Sigmoid colon (tissue), 7 donors: ENCODE measurements at places on chromosomes 3 and 15. TPM values are rescaled to one million over a fixed set of nuclear protein-coding genes. Genes with fewer than 3 reads are reported as not detected.
A peak's percentile ranks its signal among the peaks of the same experiment; 100 is the strongest.

DNA sequence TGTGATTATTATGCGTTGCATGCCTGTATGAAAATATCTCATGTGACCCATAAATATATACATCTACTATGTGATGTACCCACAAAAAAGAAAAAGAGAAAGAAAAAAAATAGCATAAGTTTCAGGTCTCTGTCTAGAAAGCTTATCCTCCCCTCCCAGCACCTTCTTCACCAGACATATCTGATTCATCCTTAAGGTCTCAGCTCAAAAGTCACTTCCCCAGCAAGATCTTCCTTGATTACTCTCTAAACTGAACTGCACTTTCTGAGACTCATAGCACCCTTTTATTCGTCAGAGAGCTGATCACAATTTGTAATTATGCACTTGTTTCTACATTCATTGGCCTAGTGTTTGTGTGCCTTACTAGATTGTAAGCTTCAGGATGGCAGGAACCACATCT lies 11.1 kb upstream of the PTPN9 start:
- DNase-seq: no peak

DNA sequence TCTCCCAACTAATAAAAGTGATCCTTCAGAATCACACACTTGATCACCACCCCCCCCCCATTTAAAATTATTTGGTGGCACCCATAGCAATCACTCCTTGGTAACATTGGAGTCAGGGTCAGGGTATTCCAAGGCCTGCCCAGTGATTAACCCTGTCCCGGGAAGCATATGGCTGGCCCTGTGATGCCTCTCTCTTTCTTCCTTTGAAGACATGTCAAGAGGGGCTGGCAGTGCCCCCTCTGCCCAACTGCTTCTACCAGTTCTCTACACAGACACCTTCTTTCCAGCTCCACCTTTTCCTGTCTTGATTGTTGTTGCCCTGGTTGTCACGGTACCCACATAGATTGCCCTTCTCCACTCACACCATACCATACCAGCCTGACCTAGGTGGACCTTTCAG lies 30.9 kb upstream of the MANF start:
- peak; percentile 6 for DNase-seq

DNA sequence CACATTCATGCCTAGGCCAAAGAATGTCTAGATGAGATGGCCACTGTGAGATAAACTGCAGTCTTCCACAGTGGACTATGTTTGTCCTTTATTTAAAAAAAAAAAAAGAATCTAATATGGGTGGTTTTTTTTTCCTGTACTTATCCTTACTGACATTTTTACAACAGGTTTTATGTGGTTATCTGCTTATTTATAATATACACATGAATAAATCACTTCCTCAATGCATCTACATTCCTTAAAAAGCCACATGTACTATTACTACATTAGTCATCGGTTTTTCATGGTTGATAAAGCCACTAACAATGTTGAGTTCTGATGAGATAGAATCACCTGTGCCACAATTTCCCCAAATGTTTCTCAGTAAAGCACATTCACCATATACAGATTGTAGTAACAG lies 341.3 kb upstream of the THBS1 start:
- no peak for DNase-seq

GRCh38 chr3:45980819-45981218 lies 14.8 kb downstream of the FYCO1 start:
- no peak for DNase-seq

VPS33B gene
- total RNA-seq: 9.3 TPM
